Left colon (tissue), 2 donors: ENCODE measurements at places on chromosomes 2 and 18. TPM values are rescaled to one million over a fixed set of nuclear protein-coding genes. Genes with fewer than 3 reads are reported as not detected.

The LIPG gene
- total RNA-seq, result 39.0 TPM

The OTOS gene
- not detected for total RNA-seq

DNA sequence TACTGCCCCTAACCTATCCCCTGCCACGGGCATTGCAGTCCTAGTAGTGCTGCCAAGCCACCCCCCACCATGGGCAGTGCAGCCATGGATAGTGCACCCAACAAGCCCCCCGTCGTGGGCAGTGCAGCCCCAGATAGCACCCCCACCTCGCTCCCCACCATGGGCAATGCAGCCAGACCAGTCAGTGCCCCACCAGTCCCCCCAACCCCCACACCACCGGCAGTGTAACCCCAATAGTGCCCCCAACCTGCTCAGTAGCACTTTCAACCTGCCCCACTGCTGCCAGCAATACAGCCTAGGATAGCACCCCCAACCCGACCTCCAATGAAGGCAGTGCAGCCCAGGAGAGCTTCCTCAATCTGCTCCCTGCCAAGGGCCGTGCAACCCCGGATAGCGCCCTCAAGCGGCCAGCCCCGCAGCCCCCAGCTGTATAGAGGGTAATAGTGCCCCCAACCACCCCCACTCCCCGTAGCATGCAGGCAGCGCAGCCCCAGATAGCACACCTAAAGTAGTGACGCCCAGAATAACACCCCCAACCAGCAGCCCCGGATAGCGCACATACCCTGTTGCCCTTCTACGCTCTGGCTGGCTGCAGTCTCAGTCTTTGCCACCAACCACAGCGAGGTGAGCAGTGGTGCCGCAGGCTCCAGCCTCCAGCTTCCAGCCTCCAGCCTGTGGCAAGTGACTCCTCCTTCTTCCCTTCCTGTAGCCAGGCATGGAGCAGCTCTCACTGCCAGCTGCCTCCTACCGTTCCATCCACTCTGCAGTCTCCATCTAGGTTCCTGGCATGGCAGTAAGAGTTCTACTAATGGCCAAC lies 45.4 kb upstream of the ANKRD62 start:
- peak; percentile 18 for DNase-seq

The SCYGR3 gene
- not detected for total RNA-seq

GRCh38 chr18:78207942-78208341 lies 771.7 kb upstream of the SALL3 start:
- no peak for DNase-seq

- no peak for DNase-seq
Measured at GRCh38 chr18:8895987-8896619, 190.7 kb downstream of the MTCL1 start.

GRCh38 chr18:3455090-3455635 lies 5.2 kb downstream of the TGIF1 start:
- DNase-seq, result no peak

The CXCR1 gene
- total RNA-seq, result 0.11 TPM

The SCTR gene
- total RNA-seq, result 0.45 TPM

The DYNAP gene
- total RNA-seq, result not detected

- peak; percentile 13 for DNase-seq
Measured at GRCh38 chr2:38505779-38506178, 96.9 kb downstream of the HNRNPLL start.
